Forelimb muscle (tissue), 1 donor: ENCODE measurements at places on chromosomes 13 and 19. TPM values are rescaled to one million over a fixed set of nuclear protein-coding genes. Genes with fewer than 3 reads are reported as not detected.

The CRTC1 gene
- 15.2 TPM for polyA plus RNA-seq

GRCh38 chr13:102862624-102863210 is 16.9 kb downstream of the ERCC5 start:
- no peak for DNase-seq

DNA sequence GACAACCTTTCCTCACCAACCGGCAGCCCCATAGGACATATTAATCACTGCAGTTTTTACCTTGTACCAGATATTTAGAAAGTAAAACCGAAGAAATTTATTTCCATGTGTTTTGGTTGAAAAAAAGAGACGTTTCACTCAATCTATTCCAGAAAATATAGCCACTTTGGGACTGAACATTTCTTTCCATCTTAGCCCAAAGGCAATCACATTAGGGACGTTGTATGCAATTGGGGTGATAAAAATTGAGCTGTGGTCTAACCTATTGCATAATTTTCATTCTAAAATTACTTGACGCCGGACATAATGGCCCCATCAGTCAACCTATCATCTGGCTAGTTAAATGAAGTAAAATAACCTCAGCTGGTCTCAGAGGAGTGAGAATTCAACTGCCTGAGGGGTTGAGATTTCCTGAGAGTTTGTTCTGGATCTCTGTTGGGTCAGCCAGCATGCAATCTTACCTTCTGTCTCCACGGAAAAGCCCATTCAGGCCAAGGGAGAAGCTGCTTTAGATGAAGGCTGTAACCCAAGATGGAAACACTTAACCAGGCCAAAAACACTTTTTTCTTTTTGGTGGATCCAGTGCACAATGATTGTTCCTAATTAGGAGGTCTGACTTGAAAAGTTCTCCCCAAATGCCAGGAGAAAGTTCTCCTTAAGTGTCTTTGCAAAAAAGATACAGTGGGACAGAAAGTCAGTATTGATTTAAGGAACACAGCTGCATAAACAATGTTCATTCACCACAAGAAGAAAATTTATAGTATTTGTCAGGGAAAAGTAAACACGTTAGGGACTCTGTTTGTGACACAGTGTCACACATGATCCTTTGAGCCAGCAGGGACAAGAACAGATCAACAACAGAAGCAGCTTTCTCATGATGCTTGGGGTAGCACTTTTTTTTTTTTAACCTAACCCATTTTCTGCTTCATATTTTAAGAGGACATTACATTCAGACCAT is 34.1 kb downstream of the DLEU7 start:
- DNase-seq: no peak

The COG6 gene
- polyA plus RNA-seq: 16.4 TPM

DNA sequence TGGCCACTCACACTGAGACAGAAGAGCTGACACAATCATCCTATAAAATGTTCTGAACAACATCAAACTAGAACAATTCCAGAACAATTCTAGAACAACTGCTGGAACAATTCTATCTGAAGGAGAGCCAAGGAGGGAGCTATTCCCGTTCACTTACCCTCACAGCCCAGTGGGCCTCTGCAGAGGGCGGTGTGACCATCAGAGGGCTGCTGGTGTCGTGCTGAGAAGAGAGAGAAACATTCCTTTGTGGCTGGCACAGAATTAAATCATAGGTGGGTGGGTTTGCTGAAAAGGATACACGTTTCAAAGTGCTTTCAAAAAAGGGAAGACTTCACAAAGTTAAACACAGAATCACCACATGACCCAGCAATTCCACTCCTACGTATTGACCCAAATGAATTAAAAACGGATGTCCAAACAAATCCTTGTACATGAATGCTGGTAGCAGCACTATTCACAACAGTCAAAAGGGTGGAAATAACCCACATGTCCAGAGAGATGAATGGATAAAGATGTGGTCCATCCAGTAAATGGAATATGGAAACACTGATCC is 34.9 kb downstream of the EPS15L1 start:
- no peak for DNase-seq

GRCh38 chr13:20825477-20825875 is 51.7 kb upstream of the EEF1AKMT1 start:
- no peak for DNase-seq

- no peak for DNase-seq
Observed at GRCh38 chr13:103324641-103325040, 258.4 kb upstream of the SLC10A2 start.

- no peak for DNase-seq
Observed at GRCh38 chr13:75645141-75645540, 9.0 kb downstream of the LMO7 start.

DNA sequence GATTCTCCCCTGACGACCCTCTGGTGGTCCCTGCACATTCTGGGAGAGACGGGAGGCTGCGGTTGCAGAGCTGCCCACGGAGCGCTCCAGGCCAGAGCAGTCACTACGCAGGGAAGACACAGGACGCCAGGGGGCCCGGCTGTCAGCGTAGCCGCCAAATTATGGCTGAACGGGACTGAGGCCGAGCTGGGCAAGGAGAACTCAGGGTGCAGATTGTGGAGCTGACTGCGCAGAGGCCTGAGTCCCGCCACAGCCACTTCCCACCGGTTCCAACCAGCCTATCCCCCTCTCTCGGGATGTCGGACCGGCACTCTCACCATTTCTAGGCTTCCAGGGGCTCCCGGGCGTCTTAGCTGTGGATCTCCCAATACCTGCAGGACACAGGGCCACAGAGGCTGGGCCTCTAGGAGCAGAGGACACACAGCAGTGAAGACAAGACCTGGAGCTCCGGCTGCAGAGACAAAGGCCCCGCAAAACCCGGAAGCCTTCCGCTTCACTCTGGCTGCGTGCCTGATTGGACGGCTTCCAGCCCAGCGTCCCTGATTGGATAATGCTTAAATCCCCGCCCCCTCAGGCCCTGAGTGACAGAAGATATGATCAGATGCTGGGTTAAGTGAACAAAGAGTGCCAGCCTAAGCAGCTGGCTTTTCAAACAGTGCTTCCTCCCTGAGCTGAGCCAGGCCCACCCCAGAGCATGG is at the start of gene ZNF737:
Gene ZNF737 (minus strand): TSS at position 461 of the 698 bp plus-strand sequence. CDS start 141 bp downstream, at position 320.
- DNase-seq: peak; percentile 87

GRCh38 chr13:30081331-30081730 is 226.0 kb downstream of the KATNAL1 start:
- DNase-seq: no peak

DNA sequence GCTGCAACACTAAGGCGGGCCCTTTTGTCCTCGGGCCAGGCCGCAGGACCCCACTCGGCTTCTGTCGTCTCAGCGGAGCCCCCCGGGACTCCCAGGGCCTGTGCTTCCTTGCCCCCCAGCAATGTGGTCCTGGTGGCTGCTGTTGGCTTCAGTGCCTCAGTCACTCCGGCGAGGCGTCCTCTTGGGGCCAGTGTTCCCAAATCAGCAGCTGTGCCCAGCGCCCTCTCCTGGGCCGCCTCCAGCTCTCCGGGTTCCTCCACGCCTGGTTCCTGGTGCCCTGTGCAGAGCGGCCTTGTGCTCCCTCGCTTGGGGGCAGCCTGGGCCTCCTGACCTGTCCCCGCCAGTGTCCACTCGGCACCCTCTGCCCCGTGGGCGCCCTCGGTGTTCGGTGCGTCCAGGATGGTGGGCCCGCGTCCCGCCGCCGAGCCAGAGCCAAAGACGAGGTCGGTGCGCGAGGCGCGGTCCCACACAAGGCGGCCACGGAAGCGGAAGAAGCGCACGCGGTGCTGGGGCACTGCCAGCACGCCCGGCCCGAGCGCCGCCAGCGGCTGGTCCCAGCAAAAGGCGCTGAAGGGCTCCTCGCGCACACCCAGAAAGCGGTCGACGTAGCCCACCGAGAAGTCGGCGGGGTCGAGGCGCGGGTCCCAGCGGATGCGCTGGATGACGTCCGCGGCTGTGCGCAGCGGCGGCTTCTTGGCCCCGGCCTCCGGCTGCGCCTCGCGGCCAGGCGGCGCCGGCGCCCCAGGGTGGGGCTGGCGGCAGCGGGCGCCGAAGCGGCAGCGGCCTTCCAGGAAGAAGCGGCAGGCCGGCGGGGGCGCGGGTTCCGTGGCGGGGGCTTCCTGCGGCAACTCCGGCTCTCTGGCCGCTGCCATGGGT is 685 bp downstream of the LENG9 start:
- DNase-seq: no peak

DNA sequence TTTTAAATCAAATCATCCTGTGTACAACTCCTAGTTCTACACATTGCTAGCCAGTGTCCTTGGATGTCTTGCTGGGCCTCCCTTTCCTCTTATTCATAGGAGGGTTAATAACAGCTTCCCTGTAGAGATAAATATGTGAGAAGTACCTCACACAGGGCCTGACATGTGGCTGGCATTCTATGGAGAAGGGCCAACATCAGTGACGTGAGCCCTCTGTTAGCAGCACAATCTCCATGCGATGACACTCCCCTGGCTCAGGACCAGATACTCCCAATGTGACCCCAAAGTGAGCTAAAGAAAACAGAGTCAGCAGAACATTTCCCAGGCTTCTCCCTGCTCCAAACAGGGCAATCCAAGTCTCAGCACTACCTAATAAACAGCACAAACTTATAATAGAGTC is 818.4 kb downstream of the DIAPH3 start:
- DNase-seq: no peak
